Sigmoid colon (tissue), 7 donors: ENCODE measurements at places on chromosomes 7 and 10. TPM values are rescaled to one million over a fixed set of nuclear protein-coding genes. Genes with fewer than 3 reads are reported as not detected.

GRCh38 chr10:110134917-110135316 is 72.5 kb upstream of the MXI1 start:
- no peak for DNase-seq
- no peaks in the 10 kb centered on the region for H3K27me3 ChIP-seq
- no peaks in the 10 kb centered on the region for H3K36me3 ChIP-seq
- H3K4me1 ChIP-seq, result no peaks in the 10 kb centered on the region

DNA sequence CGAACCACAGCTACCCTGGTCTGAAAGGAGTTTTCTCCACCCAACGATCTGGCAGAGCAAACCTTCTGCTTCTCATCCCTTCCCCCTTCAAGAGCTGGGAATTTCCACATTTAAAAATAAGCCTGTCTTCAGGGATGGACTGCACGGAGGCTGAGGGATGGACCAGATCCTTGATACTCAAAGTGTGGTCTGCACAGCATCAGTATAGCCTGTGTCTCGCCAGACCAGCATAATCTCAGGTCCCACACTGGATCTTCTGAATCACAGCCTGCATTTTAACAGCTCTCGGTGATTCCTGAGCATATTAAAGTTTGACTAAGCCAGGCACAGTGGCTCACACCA is 7.1 kb downstream of the KCNMA1 start:
- H3K4me1 ChIP-seq, result peaks cover 95% of the 10 kb centered on the region
- H3K4me3 ChIP-seq, result no peak overlapping the region
- no peak for DNase-seq
- no peaks in the 10 kb centered on the region for H3K36me3 ChIP-seq

- no peak overlapping the region for H3K4me3 ChIP-seq
- no peaks in the 10 kb centered on the region for H3K36me3 ChIP-seq
- no peak for DNase-seq
Observed at GRCh38 chr7:51324206-51324898, 7.7 kb upstream of the COBL start.

DNA sequence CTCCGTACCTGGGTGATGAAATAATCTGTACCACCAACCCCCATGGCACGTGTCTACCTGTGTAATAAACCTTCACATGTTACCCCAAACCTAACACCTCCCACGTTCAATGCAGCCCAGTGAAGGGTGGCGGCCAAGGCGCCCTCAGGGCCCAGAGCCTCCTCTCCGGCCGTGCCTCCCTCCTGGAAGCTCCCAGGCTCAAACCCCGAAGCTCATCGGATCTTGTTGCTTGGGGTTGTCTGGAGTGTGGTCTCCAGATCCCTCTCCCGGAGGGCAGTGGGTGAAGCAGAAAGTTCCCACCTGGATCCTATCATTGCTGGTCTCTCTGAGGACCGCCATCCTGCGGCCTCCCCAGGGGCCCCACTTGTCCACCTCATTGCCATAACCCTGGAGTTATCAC is 9.4 kb upstream of the KNDC1 start:
- no peaks in the 10 kb centered on the region for H3K27me3 ChIP-seq
- H3K27ac ChIP-seq, result no peak overlapping the region
- no peaks in the 10 kb centered on the region for H3K4me1 ChIP-seq
- H3K36me3 ChIP-seq, result no peaks in the 10 kb centered on the region
- peak; percentile 40 for DNase-seq

DNA sequence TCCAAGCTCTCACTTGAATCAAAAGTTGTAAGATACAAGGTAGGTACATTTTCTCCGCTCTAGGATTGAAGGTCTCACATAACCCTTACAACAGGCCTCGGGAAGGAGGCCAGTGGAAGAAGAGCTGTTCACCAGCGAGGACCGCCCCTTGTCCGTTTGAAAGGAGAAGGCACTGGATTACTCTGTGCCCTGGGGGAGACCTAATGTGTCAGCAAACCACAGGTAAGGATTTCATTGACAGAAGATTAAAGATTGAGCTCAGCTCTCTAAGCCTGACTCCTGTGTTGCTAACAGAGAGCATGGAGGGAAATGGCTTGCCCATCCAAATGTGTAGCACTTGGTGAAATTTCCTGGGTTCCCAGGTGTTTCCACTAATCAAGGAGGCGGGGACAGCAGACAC is 81.2 kb downstream of the SLC16A9 start:
- no peak overlapping the region for H3K4me3 ChIP-seq
- H3K36me3 ChIP-seq, result no peaks in the 10 kb centered on the region
- no peaks in the 10 kb centered on the region for H3K27me3 ChIP-seq
- no peak for DNase-seq

DNA sequence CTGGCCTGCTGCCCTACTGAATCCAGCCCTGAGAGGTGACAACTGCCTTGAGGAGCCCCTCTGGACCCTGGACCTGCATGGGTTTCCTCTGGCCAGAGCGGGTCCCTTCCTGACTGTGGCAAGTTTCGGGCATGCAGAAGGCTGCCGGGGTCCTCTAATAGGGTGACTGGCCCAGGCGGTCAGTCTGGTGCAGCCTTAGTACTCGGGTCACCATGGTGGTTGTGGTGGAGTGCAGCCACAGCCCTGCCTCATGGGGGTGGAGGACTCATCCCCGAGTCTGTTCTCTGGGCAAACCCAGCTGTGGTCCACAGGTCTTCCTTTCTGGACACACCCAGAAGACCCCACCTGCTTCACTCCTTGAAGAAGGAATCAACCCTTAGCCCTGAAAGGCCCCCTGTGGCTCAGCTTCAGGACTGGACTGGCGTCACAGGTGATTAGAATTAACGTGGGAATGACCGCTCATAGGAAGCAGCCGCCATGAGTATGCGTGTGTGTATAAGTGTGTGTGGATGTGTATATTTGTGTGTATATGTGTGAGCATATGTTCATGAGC is 28.7 kb downstream of the RAMP3 start:
- H3K27me3 ChIP-seq, result no peaks in the 10 kb centered on the region
- H3K4me1 ChIP-seq, result no peaks in the 10 kb centered on the region
- no peak overlapping the region for H3K27ac ChIP-seq
- no peak overlapping the region for H3K4me3 ChIP-seq
- DNase-seq, result peak; percentile 46
- H3K36me3 ChIP-seq, result no peaks in the 10 kb centered on the region

GRCh38 chr7:91206361-91206960 is 57.8 kb upstream of the FZD1 start:
- DNase-seq, result no peak
- H3K4me3 ChIP-seq, result no peak overlapping the region
- no peaks in the 10 kb centered on the region for H3K36me3 ChIP-seq
- H3K27me3 ChIP-seq, result no peaks in the 10 kb centered on the region
- no peak overlapping the region for H3K27ac ChIP-seq

GRCh38 chr7:106895246-106895864 is 30.3 kb downstream of the PIK3CG start:
- no peaks in the 10 kb centered on the region for H3K4me1 ChIP-seq
- H3K36me3 ChIP-seq, result no peaks in the 10 kb centered on the region
- no peak for DNase-seq
- no peak overlapping the region for H3K27ac ChIP-seq
- no peak overlapping the region for H3K4me3 ChIP-seq

DNA sequence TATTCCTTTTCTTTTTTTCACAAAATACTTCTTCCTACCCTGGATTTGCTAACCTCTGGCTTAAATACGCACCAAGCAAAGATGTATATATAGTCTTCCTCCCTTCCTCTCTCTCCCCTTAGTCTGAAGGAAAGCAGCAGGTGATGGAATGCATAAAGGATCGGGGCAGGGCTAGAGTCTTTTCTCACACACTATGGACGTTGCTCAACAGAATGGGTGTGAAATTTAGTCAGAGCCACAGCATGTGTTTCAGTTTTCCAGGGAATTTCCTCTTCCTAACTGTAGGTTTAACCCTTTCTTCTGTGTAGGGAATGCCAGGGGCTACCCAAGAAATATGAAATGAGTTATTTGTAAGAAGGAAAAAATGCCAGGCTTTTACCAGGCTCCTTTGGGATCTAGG is 71.4 kb upstream of the NFKB2 start:
- no peak overlapping the region for H3K27ac ChIP-seq
- no peaks in the 10 kb centered on the region for H3K4me1 ChIP-seq
- no peak overlapping the region for H3K4me3 ChIP-seq
- no peaks in the 10 kb centered on the region for H3K36me3 ChIP-seq
- H3K27me3 ChIP-seq, result no peaks in the 10 kb centered on the region
- DNase-seq, result no peak

- H3K27me3 ChIP-seq, result no peaks in the 10 kb centered on the region
- no peaks in the 10 kb centered on the region for H3K4me1 ChIP-seq
- no peak overlapping the region for H3K27ac ChIP-seq
- H3K36me3 ChIP-seq, result no peaks in the 10 kb centered on the region
- DNase-seq, result no peak
Observed at GRCh38 chr7:16494955-16495719, 29.6 kb upstream of the SOSTDC1 start.

- H3K4me1 ChIP-seq, result no peaks in the 10 kb centered on the region
- no peaks in the 10 kb centered on the region for H3K36me3 ChIP-seq
- no peak overlapping the region for H3K4me3 ChIP-seq
- DNase-seq, result no peak
Observed at GRCh38 chr10:51867956-51868355, 168.6 kb upstream of the CSTF2T start.

DNA sequence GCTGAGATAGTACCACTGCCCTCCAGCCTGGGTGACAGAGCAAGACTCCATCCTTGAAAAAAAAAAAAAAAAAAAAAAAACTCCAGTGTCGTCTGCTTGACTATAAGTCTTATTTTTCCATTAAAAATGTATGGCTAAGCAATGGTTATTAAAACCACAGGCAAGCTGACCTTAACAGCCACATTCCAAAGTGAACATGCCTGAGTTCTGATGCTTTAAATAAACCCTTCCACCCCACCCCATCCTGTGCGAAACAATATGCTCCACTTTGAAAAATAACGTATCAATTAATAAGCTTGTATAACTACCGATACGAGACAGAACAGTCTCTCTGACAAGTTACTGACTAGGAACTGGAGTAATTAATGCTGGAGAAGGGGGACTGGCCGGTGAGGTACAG is 63.7 kb downstream of the LARP4B start:
- H3K4me3 ChIP-seq, result no peak overlapping the region
- peaks cover 7% of the 10 kb centered on the region for H3K4me1 ChIP-seq
- no peaks in the 10 kb centered on the region for H3K36me3 ChIP-seq
- DNase-seq, result no peak

DNA sequence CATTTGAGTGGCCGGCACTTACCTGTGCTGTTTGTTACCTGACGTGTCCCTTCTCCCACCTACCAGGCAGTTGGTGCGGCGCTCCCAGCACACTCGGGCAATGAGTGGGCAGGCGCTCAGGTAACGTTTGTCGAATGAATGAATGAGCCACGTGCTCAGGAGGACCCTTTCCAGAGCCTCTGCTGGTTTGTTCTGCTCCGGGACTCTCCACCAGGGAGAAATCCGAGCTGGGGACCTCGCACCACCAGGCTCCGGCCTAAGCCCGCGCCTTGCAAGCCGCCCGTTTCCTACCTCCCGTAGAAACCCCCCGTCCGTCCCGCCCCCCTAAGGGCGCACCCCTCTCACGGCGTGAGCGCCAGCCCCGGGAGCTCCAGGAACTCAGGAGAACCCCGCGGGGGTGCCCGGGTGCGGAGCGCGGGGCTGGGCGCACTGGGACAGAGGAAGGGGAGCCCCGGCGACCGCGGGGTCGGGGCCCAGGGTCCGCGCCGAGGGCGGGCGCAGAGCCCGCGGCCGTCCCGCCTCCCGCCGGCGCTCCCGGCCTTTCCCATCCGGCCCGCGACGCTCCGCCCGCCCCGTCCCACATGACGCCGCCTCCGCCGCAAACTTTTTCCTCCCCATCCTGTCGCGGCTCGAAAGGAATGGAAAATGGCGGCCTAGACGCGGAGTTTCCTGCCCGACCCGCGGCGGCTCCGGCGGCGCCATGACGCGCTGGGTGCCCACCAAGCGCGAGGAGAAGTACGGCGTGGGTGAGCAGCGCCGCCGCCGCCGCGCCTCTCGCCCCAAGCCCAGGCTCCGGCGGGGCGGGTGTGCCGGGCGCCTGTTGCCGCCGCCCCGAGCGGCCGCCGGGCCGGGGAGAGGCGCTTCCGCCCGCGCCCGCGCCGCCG is at the start of gene DOCK1:
TSS of gene DOCK1 (plus strand) at position 611 of the 884 bp plus-strand sequence. CDS start at position 701, 90 bp downstream.
- H3K27me3 ChIP-seq, result no peaks in the 10 kb centered on the region
- H3K36me3 ChIP-seq, result no peaks in the 10 kb centered on the region
- peak within 1 kb of the TSS; percentile 84 for H3K4me3 ChIP-seq
- peaks cover 22% of the 10 kb centered on the region for H3K4me1 ChIP-seq

GRCh38 chr10:79308969-79309665 is 38.2 kb upstream of the PPIF start:
- peak overlapping the region; percentile 72 for H3K27ac ChIP-seq
- H3K4me3 ChIP-seq, result no peak overlapping the region
- DNase-seq, result no peak
- H3K4me1 ChIP-seq, result peaks cover 24% of the 10 kb centered on the region
- no peaks in the 10 kb centered on the region for H3K27me3 ChIP-seq

- no peaks in the 10 kb centered on the region for H3K27me3 ChIP-seq
- H3K36me3 ChIP-seq, result no peaks in the 10 kb centered on the region
Observed at GRCh38 chr10:129766611-129767550, 197.2 kb downstream of the EBF3 start.

DNA sequence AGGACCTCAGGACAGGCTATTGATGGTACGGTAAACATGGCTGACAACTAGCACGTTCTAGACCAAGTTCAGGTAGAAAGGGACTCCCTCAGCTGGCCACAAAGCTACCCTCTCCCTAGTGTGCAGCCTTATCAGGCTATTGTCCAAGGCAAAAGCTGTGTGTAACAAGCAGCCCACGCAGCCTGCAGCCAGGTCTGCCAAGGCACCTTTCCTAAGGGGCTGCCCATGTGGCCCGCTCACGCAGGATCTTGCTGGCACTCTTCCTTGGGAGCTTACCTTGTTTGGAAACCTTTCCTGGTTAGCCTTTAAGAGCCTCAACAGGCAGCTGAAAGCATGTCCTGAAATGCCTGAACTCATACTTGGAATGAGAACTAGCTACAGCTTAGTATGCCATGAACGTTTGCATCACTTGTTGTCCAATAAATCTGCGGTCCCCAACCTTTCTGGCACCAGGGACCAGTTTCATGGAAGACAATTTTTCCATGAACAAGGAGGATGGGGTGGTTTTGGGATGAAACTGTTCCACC is 51.7 kb downstream of the SYPL1 start:
- no peaks in the 10 kb centered on the region for H3K27me3 ChIP-seq
- no peak for DNase-seq
- H3K4me1 ChIP-seq, result no peaks in the 10 kb centered on the region
- H3K4me3 ChIP-seq, result no peak overlapping the region
- H3K36me3 ChIP-seq, result no peaks in the 10 kb centered on the region

GRCh38 chr10:30581779-30582380 is 47.7 kb downstream of the LYZL2 start:
- no peak overlapping the region for H3K27ac ChIP-seq
- no peaks in the 10 kb centered on the region for H3K36me3 ChIP-seq
- no peaks in the 10 kb centered on the region for H3K27me3 ChIP-seq
- DNase-seq, result no peak
- peaks cover 15% of the 10 kb centered on the region for H3K4me1 ChIP-seq

- DNase-seq, result no peak
- H3K4me1 ChIP-seq, result no peaks in the 10 kb centered on the region
- no peaks in the 10 kb centered on the region for H3K36me3 ChIP-seq
- no peak overlapping the region for H3K27ac ChIP-seq
- H3K4me3 ChIP-seq, result no peak overlapping the region
Observed at GRCh38 chr10:106402458-106402857, 762.0 kb downstream of the SORCS1 start.

MMP21 gene
- not detected for polyA plus RNA-seq

SORBS1 gene
- polyA plus RNA-seq, result 8.1 TPM

TNKS2 gene
- polyA plus RNA-seq, result 9.0 TPM

OPN1SW gene
- polyA plus RNA-seq, result not detected

TMEM273 gene
- 11.1 TPM for polyA plus RNA-seq

PTPRZ1 gene
- polyA plus RNA-seq, result 1.6 TPM

MRLN gene
- not detected for polyA plus RNA-seq

GRID2IP gene
- polyA plus RNA-seq, result 0.39 TPM
